ENCODE measurements at places on chromosomes 7 and 10.

DNA sequence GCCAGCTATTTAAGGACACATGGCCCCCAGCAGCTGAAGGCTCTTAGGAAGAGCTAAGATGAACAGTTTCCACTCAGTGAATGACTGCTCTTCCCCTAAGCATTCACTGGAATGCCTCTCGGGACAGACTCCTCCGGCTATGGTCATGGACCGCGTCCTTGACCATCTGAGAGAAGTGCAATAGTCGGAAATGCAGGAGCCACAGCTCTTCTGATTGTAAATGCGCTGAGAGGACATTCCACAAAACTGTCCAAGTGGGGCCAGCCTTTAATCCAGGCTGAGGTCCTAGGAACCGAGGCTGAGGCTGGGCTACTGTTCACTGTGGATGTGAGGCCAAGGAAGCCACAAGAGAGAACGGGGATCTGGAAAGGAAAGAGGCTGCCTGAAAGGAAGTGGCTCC is 162.0 kb upstream of the TMEM72 start:
- no peak for DNase-seq

- DNase-seq, result no peak
Measured at GRCh38 chr7:37833107-37833817, 15.1 kb upstream of the NME8 start.

GRCh38 chr7:87426160-87426559 is 49.3 kb downstream of the ABCB4 start:
- DNase-seq, result no peak

DNA sequence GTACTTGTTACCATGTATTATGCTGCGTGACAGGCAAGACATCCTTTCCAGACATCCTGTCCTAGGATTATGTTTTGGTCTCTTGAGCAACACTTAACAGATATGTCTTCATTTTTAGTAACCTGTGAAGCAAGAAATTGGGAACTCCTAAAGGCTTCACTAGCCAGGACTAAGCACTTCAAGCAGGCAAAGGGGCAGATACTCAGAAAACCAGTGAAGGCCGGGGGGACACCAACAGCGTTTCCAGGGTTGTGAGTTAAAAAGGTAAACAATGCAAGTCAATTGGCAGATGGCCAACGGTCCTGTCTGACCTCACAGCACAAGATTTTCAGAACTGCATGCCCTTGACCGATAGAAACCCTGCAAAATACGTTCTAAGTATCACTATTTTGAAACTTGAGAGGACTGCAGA is 77.6 kb upstream of the SFMBT2 start:
- no peak for DNase-seq

DNA sequence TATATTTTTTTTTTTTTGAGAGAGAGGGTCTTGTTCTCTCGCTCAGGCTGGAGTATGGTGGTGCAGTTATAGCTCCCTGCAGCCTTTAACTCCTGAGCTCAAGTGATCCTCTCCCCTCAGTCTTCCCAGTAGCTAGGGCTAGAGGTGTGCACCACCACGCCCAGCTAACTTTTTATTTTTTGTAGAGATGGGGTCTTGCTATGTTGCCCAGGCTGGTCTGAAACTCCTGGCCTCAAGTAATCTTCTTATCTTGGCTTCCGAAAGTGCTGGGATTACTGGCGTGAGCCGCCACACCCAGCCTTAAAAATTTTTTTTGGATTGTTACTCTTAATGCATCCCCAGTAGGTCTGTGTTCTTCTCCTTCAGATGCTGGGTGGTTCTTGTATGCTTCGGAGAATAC is 4.2 kb downstream of the UBTD1 start:
- DNase-seq, result no peak

- no peak for DNase-seq
Measured at GRCh38 chr10:116215651-116216050, 57.4 kb downstream of the GFRA1 start.

GRCh38 chr10:94194256-94194655 is 168.5 kb downstream of the NOC3L start:
- DNase-seq, result no peak

GRCh38 chr10:123523833-123524232 is 142.3 kb upstream of the GPR26 start:
- no peak for DNase-seq

GRCh38 chr10:124257781-124258180 is 160.9 kb downstream of the OAT start:
- no peak for DNase-seq

GRCh38 chr10:127462643-127463295 is 86.3 kb upstream of the NPS start:
- DNase-seq, result no peak

- no peak for DNase-seq
Measured at GRCh38 chr10:119657725-119658124, 6.5 kb downstream of the BAG3 start.

DNA sequence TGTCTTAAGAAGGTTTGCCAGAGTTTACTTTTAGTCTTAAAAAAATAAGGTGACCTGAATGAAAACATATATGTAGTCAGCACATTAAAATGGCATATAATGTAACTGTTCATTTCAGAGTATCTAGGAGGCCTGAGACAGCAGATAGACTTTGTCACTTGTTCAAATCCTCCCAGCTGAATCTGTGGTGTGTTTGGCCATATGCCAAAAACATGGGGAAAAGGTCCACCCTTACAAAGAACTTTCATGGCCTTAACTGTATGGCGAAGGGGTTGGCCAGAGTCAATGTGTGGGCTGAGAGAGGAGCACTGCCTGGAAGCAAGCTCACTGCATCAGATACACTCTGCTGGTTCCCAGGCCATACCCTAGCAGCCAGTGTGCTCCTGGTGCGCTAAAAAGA is 113.7 kb downstream of the ALOX5 start:
- no peak for DNase-seq

- no peak for DNase-seq
Measured at GRCh38 chr10:59099481-59099880, 77.0 kb upstream of the PHYHIPL start.

DNA sequence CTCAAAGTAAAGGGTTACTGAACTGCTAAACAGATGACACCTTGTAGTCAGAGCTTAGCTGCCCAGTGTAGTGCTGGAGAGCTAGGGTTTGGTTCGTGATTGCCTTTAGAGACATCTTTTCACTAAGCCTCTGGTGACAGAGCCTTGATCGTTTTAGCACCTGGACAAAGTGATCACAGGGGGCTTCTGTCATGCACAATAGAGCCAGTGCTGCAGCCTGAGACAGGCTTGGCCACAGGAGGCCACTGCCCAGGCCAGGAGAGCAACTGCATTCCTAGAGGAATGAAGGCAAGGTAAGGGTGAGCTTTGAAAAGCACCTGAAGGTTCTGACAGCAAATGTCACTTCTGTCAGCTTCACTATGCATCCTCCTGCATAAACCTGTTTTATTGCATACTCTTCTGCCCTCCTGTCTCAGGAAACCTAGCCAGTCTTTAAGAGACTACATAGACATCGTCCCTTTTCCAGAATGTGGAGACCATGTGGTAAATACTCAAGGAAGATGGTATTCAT is 122.9 kb downstream of the NPY start:
- DNase-seq, result no peak

- DNase-seq, result no peak
Measured at GRCh38 chr10:581776-582330, 107.6 kb downstream of the DIP2C start.

DNA sequence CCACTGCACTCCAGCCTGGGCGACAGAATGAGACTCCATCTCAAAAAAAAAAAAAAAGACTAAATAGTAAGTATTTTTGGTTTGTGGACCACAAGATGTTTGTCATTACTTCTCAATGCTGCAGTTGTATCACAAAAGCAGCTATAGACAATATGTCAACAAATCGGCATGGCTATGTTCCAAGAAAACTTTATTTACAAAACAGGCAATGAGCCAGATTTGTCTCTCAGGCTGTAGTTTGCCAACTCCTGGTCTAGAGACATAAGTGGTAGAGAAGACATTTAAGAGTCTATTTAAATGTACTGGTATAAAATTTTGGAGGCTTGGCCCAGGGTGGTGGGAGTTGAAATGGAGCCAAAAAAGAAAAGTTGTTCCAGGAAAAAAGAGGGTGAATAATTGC is 185.8 kb downstream of the SORCS1 start:
- DNase-seq, result no peak

- no peak for DNase-seq
Measured at GRCh38 chr7:86844608-86845007, 200.9 kb downstream of the GRM3 start.

GRCh38 chr7:131370523-131370968 is 42.9 kb downstream of the MKLN1 start:
- peak; percentile 14 for DNase-seq

DNA sequence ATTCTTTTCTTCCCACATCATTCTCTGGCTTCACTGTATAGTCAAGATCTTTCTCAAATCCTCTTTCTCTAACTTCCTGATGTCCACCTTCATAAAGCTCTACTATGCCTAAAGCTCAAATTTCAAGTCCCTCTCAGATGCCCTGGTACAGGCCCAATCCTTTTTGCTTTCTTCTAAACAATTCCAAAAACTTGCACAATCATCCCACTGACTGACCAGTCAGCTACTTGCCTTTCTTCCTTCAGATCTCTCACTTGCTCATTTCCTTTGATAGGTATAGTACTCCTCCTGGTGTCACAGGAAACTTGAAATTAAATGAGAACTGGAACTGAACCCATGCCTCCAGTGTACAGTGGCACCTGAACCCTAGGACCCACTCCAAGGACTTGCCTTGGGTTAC is 18.2 kb downstream of the SEC31B start:
- no peak for DNase-seq

- no peak for DNase-seq
Measured at GRCh38 chr7:76512941-76513816, 2.8 kb downstream of the UPK3B start.

DNA sequence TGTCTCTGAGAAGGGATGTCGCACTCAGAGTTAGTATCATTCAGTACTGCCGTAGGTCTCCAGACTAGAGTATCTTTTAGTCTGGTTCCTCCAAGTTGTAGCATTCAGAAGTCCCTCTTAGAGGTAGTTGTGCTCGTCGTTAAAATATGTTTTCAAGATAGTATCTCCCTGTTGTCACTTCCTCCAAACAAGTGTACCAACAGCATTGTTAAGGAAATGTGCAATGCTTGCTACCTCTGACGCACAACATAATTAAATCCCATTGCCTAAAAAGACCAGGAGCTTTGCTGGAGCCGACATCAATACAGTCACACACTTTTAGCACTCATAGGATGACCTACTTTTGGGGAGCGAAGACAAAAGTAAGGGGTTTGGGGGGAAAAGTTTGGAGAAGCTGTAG is 80.0 kb upstream of the STK17A start:
- DNase-seq, result no peak

- DNase-seq, result no peak
Measured at GRCh38 chr10:120011359-120012130, 119.0 kb downstream of the SEC23IP start.

- DNase-seq, result no peak
Measured at GRCh38 chr10:104351061-104351702, 2.5 kb upstream of the CFAP58 start.

- no peak for DNase-seq
Measured at GRCh38 chr7:4791101-4791737, 15.8 kb downstream of the AP5Z1 start.

GRCh38 chr10:30059209-30060107 is at the start of gene JCAD:
Gene JCAD, minus strand, starts transcription at chr10:30059586. Its CDS starts 11,774 bp downstream, at chr10:30047812.
- DNase-seq, result no peak

GRCh38 chr7:47951374-47951773 is 3.1 kb upstream of the PKD1L1 start:
- DNase-seq, result no peak

GRCh38 chr10:48938990-48939536 is 577 bp downstream of the LRRC18 start:
- no peak for DNase-seq

- no peak for DNase-seq
Measured at GRCh38 chr10:124332426-124332825, 86.3 kb downstream of the OAT start.

GRCh38 chr10:23172429-23173213 is 19.5 kb upstream of the PTF1A start:
- no peak for DNase-seq

DNA sequence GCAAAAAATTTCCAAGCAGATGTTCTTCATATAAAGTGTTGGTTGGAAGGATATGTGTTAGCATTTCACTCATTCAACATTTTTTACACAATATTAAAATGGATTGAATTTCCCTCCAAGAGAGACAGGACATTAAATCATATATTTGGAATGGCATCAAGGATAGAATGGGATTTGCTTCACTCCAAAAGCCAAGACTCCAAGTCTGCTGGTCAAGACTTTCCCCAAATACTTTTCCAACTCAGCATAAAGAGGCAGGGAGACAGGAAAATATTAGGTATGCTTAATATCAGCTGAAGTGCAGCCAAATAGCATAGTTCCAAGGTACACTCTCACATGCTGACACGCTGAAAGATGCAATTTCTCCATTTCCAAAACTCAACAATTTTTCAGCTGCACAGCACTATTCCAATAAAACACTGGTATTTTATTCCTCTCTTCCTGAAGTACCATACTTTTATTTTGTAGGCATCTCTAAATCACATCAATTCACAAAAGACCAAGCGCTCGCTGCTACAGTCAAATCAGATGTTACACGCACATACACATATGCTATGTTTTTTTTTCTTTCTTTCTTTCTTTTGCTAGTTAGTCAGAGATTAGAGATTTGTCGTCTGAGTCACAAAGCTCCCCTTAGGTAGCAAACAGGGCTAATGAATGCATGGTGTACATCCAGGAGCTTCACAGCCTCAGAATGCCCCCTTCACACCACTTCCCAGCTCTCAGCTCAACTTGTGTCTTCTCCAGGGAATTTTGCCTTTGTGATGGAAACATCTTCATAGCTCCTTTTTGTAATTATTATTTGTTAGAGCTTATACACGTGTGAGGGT is 1033.8 kb upstream of the AUTS2 start:
- no peak for DNase-seq

DNA sequence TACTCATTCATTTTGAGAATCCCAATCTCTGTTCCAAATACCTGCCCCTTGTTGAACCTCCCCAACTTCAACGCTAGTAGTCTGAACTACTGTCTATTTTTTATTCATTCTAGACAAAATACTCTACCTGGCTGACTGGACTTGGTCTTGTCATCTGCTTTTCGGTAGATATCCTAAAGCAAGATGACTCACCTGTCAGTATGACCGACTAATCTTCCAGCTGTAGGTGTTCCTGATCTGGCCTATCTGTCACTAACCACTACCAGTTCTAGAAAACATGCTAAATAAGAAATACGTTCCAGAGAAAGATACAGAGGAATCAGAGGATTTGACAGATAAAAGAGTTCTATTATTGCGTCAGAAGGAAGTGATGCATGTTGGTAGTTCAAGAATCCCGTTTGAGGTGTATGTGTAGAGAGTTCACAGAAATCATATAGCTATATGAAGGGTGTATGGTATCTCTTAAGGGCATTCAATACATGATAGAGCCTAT is 81.1 kb downstream of the IDE start:
- no peak for DNase-seq

GRCh38 chr10:131387018-131387529 is 75.6 kb upstream of the TCERG1L start:
- no peak for DNase-seq

DNA sequence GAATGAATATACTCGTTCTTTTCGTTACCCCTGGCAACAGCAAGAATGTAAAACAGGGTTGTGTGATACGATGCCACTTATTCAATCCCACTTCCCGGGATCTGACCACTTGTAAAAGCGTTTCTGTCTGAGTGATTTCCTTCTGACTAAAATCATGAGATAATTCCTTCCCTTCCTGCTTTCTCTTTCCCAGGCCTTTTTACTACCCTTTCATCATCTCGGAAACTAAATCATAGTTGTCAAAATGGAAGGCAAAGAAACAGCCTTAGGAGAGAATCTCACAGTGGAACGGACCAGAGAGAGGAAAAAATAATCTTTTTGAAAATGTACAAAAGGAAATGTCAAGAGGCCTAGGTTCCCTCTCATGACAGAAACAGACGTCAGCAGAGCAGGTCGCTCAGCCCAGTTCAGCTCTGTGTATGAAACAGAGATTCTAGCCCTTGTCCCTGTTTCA is 29.8 kb downstream of the DIP2C start:
- DNase-seq, result no peak

- DNase-seq, result no peak
Measured at GRCh38 chr10:46292573-46293023, 5.8 kb downstream of the ANTXRL start.
